Activated CD8-positive, alpha-beta T cell treated with anti-CD3 and anti-CD28 coated beads, Interleukin-2, amount 10 ng/mL, durations not matched to agents 7 days and 5 days (primary cell): ENCODE measurements at places on chromosomes 6 and 20.

DNA sequence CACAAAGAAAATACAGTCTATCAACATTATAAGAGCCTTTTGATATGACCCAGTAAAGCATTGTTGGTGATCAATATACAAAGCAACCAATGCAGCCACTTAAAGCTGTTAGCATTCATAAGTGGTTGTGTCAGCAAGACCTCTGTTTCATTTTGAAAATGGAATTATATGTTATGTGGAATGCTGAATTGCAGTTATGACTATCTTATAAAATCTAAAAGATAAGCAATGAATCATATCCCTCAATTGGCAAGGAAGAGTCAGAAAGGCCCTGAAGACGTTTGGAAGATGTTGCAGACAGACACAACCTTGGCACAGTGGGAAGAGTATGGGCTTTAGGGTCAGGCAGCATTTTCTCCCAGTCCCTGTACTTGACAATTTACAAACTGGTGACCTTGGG, 93.8 kb upstream of the RNF217 start:
- no peak for DNase-seq

DNA sequence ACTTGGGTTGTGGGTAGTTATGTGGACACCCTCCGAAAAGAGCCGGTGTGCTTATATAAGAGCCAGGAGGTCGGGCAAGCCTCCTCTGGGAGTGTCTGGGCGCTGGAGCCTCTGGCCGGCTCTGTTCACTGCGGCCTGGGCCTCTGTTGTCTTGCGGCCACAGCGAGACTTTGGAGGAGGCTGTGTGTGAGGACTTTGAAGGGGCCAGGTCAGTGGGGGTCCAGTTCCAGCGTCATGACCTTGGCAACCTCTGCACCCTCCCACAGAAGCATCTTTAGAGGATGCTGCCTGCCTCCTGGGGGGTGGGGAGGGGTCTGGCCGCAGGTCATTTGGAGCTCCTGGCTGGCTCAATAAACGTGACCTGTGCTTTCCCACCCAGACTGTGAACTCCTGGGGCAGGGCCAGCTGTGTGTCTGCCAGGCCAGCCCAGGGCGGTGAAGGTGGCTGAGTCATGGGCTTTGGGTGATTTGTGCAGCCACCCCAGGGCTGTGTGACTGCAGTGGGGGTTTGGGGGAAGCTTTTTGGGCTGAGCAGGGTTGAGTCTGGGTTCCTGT, 1.2 kb downstream of the TCEA2 start:
- no peak for DNase-seq

GRCh38 chr6:70225055-70225454, 77.8 kb downstream of the COL9A1 start:
- DNase-seq, result no peak

DNA sequence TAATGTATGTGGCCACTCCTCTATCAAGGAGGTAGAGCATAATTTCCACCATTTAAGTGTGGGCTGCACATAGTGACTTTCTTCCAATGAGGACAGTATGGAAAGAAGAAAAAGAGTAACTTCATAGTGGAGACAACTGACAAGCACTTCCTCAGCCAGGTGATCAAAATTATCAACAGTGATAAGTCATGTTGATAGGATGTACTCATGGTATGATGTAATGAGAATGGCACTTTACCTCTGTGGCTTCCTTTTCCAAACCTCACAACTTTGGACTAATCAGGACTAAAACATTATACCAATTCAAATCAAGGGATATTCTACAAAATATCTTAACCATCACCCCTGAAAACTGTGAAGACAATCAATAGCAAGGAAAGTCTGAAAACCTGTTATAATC, 302.3 kb upstream of the CITED2 start:
- DNase-seq, result no peak

GRCh38 chr6:157860505-157860991, 37.5 kb downstream of the SNX9 start:
- DNase-seq, result peak; percentile 71

GRCh38 chr20:21808863-21809664, 103.6 kb downstream of the PAX1 start:
- DNase-seq, result peak; percentile 48

DNA sequence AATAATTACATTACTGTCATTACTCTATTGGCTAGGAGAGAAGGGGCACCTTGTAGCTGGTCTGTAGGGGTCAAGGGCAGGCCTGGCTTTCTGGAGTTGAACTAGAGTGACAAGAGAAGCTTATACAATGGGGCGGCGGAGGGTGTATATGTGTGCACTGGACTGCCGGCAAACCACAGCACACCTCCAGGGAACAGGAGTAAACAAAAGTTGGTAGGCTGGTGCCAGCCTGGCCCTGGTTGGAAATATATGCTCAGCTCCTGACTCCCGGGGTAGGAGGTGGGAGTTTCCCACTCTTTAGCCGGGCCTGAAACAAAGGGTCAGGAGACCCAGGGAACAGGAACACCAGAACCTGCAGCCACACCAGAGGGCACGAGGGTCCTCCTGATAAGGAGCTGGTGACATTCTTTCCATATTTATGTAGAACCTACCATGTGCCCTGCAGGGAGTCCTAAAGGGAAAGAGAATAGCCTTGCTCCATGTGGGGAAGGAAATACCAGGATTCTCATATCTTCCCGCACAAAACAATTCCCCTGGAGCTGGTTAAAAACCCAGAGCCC, 5.1 kb downstream of the C6orf132 start:
- no peak for DNase-seq

DNA sequence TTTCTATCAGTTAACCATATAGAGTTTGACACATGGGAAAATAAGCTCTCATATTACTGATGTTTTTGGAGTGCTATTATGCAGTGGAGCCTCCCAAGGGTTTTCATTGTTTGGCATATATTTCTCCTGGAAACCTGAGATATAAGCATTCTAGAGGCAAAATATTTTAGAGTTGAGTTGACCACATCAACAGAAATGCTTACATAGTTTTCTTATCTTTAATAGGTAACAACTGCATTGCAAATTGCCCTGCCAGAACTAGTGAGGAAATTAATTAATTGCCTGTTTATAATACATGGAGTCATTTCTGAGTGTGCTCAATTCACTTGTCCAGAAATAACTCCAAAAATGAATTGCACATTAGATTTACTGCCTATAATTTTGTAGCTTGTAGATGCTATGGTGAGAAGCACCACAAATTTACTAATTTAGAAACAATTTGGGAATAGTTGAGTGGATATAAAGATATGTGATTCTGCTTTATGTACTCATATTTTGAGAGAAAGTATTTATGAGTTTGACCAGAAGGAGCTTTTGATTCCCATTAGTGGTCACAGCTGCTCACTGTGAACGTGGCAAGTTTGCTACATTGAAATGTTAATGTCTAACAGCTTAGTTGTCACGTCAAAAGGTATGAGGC, 288.7 kb downstream of the CD109 start:
- no peak for DNase-seq

- DNase-seq, result no peak
Measured at GRCh38 chr6:17392978-17393891, at the start of gene CAP2. CAP2 (plus strand) TSS chr6:17393595; CDS start chr6:17421556, 27,961 bp downstream.

DNA sequence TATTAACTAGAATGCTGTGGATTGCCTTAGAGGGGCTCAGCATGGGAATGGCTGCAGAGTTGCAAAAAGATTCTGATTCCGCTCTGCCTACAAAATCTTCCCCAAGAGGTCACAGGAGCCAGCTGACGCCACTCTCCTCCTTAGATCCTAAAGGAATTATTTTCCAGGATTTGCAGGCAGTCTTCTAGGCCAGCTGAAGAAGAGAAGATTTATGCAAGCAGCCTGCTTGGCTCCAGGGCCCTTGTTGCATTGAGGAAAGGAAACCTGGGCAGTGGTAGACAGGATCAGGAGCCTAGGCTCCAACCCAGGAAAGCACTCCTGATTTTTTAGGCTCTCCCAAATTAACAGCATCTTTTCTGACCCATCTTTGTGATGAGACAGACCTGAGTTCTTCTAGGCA, 245.8 kb downstream of the PKHD1 start:
- DNase-seq, result no peak

- DNase-seq, result peak; percentile 57
Measured at GRCh38 chr6:169589293-169589692, 112.5 kb downstream of the WDR27 start.

- no peak for DNase-seq
Measured at GRCh38 chr6:156587071-156587470, 190.1 kb upstream of the ARID1B start.

GRCh38 chr6:144725736-144726522, 440.8 kb downstream of the UTRN start:
- DNase-seq, result peak; percentile 81

- no peak for DNase-seq
Measured at GRCh38 chr6:142013287-142013686, 119.4 kb upstream of the GJE1 start.

DNA sequence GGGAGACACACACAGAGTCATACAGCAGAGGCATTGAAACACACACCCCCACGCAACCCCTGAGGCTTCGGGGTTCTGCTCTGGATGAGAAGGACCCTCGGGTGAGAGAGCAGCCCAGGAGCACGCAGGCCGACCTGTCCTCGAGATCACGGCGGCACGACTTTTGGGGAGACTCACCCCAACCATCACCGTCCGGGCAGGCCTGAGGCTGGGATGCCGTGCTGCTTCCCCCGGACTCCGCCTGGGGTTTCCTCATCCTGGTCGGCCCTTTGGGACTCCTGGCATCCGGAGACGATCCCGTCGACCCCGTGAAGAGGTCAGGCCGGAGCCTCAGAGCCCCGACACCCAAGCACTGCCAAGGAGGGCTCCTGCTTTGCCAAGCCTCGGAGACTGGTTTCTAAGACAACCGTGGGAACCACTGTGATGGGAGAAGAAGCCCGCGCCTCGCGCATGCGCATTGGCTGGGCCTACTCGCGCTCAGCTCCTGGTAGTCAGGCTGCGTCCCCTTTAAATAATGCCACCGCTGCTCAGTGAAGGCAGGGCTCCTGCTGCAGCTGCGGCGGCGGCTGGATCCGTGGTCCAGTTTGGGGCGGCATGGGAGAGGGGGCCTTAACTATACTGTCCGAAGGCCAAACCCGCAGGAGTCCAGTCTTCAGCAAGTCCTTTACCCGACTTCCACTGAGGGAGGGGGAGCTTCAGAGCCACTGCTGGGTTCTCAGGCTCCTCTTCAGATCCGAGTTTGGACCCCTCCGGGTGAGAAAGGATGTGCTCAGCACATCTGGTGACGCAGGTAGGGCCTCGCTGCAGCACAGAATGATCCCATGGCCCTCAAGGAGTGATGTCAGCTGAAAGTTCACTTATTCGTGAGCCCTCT, 171.4 kb upstream of the ZNF337 start:
- DNase-seq, result peak; percentile 73

GRCh38 chr6:5379647-5380242, 118.4 kb downstream of the FARS2 start:
- DNase-seq, result peak; percentile 38

GRCh38 chr6:109014606-109015005, 80.0 kb downstream of the SESN1 start:
- DNase-seq, result no peak

- no peak for DNase-seq
Measured at GRCh38 chr6:52325695-52326471, 36.1 kb upstream of the PAQR8 start.

DNA sequence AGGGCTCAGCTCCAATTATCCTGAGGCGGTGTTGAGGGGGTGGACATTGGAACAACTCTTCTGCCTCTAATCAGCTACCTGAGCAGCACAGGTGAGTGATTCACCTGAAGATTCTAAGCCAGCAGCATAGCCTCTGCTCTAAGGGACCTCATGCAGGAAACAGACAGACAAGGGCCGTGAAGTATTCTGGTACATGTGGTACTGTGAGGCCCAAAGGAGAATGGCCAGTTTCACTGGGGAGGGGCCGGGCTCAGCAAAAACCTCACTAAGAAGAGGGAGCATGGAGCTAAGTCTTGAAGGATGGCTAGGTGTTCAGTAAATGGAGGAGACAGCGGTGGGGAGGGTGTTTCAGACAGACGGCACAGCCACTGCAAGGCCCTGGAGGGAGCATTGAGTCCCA, 58.5 kb upstream of the CCDC167 start:
- DNase-seq, result no peak

- DNase-seq, result no peak
Measured at GRCh38 chr6:109083657-109084056, 11.0 kb downstream of the SESN1 start.

DNA sequence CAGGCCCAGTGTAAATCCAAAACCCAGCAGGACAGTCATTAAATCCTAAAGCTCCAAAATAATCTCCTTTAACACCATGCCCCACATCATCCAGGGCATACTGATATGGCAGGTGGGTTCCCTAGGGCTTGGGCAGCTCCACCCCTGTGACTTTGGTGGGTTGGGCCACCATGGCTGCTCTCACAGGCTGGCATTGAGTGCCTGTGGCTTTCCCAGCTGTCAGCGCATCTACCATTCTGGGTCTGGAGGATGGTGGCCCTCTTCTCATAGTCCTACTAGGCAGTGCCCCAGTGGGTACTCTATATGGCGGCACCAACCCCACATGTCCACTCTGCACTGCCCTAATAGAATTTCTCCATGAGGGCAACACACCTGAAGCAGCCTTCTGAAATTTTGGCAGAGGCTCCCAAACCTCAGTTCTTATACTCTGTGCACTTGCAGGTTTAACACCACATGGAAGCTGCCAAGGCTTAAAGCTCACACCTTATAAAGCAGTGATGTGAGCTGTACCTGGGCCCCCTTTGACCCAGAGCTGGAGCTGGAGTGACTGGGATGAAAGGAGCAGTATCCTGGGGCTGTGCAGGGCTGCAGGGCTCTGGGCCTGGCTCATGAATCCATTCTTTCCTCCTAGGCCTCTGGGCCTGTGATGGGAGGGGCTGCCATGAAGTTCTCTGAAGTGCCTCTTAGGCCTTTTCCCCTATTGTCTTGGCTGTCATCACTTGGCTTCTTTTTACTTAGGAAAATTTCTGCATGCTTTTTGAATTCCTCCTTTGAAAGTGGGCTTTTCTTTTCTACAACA, 765.5 kb upstream of the EPHA7 start:
- DNase-seq, result no peak
